ENCODE measurements at places on chromosomes 5 and 9.

DNA sequence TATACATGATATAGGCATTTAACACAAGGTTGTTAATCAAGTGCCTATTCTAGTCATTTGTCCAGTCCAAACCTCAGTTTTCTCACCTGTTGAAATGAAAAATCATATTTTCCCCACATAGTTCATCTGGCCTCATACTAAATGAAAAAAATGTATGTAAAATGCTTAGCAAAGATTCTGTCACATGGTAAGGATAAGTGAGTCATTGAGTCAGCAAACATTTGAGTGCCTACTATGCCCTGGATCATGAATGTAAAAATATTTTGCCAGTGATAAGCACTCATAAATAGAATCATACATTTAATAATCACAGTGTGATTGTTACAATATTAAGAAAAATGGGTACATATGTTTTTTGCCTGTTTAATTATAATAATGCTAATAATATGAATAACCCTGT, 181.2 kb upstream of the PAPPA start:
- no peak for DNase-seq

- peak; percentile 61 for DNase-seq
Measured at GRCh38 chr5:66307647-66308241, 163.6 kb downstream of the SREK1 start.

DNA sequence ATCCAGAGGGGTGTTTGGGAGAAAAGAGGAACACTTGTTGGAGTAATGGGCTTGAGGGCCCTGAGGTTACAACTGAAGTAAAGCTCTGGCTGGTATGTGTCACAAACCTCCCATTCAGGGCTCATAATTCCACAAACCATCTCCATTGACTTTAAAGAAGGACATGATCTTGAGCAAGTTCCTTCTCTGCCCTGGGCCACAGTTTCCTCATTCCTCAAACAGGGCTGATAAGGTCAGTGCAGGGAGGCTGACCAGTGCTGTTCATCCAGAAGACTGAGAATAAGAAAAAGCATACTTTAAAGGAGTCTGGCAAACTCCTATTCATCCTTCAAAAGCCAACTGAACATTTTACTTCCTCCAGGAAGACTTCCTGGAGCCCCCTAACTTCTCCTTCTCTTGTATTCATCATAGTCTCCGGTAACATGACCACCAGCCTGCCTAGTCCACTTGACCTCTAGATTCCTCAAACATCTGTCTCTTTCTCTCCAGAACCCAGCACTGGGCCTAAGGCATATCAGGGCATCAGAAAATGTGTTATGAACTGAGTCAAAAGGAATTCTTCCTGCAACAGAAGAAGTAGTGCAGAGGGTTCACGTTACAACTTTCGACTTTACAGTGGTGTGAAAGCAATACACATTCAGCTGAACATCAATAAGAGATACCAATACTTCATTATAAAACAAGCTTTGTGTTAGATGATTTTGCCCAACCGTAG, 20.7 kb upstream of the PTPN3 start:
- no peak for DNase-seq

DNA sequence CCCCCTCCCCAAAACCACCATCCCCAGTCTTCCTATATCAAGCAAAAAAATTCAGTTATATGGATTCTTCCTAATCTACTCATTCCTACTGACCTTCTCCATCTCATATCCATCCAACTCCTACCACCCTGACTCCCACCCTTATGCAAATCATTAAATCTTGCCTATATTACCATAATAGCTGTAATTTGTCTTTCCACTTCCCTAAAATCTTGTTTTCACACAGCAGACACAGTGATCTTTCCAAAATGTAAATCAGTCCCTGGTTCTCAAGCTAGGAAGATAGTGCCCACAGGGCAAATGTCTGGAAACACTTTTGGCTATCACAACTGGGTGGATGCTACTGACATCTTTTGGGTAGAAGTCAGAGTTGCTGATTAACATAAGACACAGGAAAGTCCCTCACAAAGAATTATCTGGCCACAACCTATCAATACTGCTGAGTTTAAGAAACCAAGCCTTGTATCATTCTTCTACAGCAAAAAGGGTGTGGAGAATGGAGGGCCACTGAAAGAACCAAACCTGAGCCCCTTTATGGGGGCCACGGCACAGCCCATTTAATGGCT, 1.4 kb downstream of the SRA1 start:
- DNase-seq: peak; percentile 47

DNA sequence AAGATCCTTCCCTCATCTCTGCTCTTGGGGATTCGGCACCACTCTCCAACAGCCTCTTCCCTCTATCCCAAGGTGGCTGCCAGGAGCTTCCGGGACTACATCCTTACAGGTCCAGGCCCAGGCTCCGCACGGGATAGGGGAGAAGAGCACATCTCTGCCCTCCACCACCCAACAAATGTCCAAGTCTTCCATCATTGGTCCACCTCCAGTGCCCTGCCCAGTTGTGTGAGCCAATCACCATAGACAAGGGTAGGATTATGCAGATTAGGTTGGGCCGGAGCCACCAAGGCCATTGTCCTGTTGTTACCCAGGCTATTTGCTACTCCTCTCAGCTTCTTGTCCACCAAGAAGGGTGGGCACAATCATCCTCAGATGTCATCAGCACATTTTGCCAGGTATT, 9.1 kb downstream of the UNC5A start:
- DNase-seq: no peak

DNA sequence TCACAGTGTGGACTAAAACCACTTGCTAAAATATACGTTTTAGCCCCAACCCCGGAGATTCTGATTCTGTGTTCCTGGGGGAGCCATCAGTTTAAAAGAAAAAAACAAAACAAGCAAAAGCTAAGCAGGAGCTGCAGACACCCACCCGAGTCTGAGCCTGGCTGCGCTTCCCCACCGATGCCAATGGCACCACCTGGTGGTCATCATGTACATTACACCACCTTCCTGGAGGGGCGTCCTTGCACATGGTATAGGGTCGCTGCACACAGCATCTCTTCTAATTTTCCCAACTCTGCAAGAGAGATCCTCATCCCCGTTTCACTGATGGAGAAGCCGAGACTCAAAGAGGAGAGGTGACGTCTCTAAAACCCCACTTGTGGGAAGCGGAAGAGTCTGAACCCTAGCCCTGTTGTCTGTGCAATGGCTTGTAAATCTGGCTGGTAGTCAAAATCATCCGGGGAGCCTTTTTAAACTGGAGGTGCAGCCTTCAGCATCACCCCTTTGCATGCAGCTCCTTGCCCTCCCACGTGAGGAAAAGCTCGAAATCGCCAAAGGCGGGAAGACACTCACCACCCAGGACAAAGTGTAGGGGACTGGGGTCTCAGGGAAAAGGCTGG, 23.1 kb upstream of the CNOT6 start:
- peak; percentile 80 for DNase-seq

DNA sequence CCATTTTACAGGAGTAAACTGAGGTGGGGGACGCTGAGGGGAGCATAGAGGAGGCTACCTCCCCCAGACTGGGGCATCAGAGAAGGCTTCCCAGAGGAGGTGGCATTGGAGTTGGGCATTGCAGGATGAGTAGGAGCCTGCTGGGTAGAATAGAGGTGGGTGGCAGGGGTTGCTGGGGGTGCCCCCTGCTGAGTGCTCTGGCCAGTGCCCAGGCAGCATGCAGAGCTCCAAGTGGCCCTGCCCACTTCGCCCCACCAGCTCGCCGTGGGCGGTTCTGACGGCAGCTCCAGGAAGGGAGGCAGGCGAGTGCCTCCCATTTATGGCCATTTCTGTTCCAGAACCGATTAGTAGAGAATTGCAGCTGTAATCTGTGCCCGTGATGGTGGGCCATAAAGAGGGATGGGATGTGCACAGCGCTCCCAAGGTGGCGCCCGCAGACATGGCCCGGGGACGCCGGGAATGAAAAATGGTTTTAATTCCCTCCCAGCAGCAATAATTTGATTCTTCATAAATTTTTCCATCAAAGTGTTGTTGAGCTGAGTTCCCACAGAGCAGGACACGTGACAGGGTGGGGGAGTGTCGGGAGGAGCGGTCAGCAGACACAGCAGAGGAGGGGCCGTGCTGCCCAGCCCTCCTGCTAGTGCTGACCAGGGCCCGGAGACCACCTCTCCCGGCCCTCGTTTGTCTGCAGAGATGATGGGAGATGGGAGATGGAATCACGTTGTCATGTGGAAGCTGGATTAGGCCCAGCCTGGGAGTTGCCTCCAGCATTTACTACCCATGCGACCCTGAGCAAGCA, 75.5 kb downstream of the LMX1B start:
- no peak for DNase-seq

- no peak for DNase-seq
Measured at GRCh38 chr5:73265641-73266040, 92.6 kb downstream of the TMEM174 start.

DNA sequence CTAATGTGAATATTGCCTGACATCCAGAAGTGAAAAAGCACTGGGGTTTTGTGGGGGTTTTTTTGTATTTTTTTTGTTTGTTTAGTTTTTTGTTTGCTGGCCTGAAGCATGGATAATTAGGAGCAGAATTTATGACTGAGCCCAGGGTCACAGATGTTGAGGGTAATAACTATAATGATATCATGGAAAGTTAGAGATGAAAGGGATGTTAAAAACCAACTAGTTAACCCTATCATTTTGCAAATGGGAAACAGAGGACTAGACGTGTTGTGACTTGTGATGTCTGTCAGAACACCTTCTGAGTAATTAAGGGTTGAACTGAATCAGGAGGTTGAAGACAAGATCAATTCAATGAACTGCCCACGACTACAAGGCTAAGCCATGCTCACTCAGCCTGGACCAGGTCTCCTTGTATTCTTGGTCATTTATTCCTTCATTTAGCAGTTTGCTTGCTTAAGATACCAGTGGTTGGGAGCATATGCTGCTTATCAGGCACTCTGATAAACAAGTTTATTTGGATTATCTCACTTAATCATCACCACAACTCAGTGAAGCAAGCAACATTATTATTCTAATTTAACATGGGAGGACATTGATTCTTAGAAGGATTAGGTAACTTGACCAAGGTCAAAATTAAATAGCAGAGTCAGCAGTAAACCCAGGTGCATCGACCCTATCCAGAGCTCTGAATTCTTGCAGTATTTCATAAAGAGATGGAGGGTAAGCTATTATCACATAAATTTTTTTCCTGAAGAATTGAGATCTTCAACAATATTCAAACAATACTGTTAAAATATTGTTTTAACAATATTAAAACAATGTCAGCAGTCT, 75.7 kb upstream of the PIK3R1 start:
- DNase-seq: no peak

GRCh38 chr5:112379542-112380325, 39.3 kb downstream of the EPB41L4A start:
- no peak for DNase-seq

DNA sequence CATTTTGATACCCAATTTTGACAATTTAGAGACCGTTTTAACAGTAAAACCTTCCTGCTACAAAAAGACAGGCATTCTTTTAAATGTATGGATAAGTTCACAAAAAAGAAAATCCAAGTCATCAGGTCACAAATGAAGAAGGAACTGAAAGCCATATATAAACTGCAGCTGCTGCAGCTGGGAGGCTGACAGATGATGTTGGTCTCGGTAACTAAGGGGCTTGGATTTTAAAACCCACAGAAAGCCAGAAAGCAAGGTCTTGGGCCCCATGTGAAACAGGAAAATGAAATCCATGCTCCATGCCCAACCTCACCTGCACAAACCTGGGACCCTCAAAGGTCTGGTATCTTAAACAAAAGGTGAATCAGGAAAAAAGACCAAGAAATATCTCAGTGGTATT, 15.7 kb upstream of the C5orf34 start:
- no peak for DNase-seq

GRCh38 chr9:27395484-27395921, 98.6 kb upstream of the EQTN start:
- no peak for DNase-seq

- DNase-seq: peak; percentile 57
Measured at GRCh38 chr5:72107131-72107900, at the start of gene MAP1B. Gene MAP1B, plus strand, starts transcription at chr5:72107475. Its CDS starts 57 bp downstream, at chr5:72107532.

GRCh38 chr5:3751846-3752245, 156.2 kb downstream of the IRX1 start:
- DNase-seq: no peak

- no peak for DNase-seq
Measured at GRCh38 chr9:14096258-14096922, 217.6 kb downstream of the NFIB start.

All from GM13977 (cell line).